ENCODE measurements at places on chromosomes 4 and X.

DNA sequence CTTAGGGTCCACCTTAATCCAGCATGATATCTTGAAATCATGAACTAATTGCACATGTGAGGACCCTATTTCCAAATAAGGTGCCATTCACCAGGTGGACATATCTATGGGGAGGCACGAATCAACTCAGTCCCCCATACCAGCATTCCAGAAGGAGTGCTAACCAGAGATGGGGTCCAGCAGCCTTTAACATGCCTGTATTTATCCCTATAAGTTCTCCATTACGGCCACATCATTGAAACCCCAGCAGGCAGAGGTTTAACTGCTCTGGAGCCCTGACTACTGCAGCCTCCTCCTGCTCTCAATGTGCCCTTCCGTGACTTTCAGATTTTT lies 3.2 kb upstream of the ASMTL start:
- no peak for DNase-seq

DNA sequence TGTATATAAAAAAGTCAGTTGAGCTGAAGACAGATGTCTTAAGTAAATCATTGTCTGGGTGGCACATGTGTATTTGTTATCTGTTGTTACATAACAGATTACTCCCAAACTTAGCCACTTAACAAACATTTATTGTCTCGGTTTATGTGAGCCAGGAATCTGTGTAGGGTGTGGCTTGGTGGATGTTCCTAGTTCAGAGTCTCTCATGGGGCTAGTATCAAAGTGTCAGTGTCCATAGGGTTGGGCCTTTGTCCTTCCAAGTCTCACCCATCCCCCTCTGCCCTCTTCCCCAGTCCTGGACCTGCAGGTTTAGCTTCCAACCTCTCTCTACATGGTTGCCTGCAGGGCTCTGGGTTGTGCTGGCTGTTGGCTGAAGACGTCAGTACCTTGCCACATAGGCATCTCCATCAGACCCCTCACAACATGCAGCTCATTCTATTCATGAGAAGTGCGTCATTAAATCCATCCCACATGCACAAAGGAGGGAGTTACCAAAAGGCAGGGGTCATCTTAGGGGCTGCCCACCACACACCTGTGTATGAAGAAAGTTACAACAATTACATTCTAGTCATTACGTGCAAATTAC lies 127.5 kb downstream of the HS3ST1 start:
- no peak for DNase-seq

- no peak for DNase-seq
These were observed 12.3 kb upstream of the REPS2 start for GRCh38 chrX:16934185-16934584.

- DNase-seq: peak; percentile 29
These were observed 41.1 kb downstream of the PJA1 start for GRCh38 chrX:69124108-69124507.

DNA sequence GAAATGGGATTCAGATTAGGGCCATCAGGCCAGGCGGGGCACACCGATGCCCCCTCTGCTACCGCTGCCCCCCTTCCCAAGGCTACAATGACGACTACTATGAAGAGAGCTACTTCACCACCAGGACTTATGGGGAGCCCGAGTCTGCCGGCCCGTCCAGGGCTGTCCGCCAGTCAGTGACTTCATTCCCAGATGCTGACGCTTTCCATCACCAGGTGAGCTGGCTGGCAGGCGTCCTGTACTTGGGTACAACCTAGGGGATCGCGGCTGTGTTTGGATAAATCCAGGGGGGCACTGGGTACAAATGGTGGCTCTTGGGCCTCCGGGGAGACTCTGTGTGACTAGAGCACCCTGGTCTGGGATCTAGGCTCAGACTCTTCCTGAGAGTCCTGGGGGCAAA lies 1.1 kb downstream of the EMD start:
- no peak for DNase-seq

- DNase-seq: no peak
These were observed 79.2 kb upstream of the CLCN4 start for GRCh38 chrX:10077425-10078188.

DNA sequence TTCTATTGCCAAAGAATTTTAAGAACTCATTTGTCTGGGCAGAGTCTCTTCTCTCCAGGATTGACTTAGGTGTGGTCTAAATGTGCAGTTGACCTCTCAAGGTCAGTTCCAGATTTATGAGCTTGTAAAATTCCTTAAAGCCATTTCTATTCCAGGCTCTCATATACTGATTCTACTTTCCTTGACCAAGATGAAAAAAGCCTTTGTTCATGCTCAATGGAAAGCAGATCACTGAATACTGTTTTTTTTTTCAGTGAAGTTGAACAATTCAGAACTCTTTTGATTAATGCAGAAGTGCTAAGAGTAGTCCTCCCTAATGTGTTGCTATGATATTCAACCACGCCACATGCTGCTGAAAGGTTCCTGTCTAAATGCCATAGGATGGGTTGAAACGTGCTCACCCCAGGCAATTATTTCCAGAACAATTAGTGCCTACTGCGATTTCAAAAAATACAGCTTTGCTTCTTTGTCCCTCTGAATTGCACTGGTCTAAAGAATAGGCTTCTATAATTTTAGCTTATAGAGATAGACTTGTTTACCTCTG lies 312.4 kb upstream of the PABPC5 start:
- DNase-seq: no peak

- DNase-seq: no peak
These were observed 50.5 kb downstream of the HELT start for GRCh38 chr4:185068837-185069236.

GRCh38 chrX:45711231-45711630 lies 510.6 kb upstream of the DIPK2B start:
- DNase-seq: no peak

Measured in NCI-H226 (cell line).